ENCODE measurements at places on chromosomes 3 and 15.
A peak's percentile ranks its signal among the peaks of the same experiment; 100 is the strongest.

GRCh38 chr15:66789029-66790025 is 87.3 kb downstream of the SMAD6 start:
- no peak for DNase-seq

DNA sequence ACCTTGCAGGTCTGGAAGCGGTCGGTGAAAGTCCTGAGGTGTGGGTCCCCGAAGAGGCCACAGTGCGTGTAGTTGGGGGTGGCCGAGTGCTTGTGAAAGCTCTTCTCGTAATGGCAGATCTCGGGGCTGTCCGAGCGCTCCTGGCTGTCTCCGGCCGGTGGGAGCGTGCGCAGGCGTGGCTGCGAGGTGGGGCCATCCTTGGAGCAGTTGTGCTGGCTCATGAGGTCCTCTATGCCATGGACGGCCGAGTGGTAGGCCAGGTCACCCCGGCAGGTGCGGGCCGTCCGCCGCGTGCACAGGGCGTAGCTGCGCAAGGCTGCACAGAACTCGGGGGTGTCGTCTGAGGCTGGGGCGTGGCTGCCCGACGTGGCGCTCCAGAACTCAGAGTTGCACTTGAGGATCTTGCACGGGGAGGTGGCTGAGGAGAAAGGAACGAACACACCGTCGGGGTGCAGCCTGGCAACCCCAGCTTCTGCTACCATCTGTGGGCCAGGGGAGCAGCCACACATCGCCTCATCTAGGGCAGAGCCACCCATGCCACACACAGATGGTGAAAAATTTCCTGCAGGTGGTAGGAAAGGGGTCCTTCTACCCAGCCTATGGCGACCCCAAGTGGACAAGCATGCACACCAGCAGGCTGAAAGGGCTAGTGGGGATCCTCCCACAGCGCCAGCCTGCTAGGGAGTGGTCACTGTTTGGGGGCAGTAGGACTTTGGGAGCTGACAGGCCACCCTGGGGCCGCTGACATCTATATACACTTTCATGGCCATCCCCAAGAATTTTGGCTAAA is 36.7 kb downstream of the RGMA start:
- no peak for DNase-seq

DNA sequence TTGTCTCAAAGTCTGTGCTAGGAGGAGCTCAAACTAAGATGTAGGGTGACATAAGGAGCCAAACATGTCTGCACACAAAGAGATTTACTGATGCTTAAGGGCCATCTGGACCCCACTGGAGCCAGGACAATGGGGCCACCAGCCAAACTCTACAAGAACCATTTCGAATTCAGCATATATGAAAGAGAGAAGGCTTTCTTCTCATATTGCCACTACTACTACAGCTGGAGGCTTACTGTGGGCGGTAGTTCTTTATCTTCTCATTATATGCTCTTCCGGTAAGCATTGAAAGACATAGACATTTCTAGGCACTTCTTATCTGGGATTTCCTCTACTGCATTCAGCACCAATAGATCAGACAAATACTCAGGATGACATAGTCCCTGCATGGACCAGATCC is 404.4 kb upstream of the PROK2 start:
- no peak for DNase-seq

- DNase-seq, result no peak
Observed at GRCh38 chr3:144636833-144637232, 665.2 kb downstream of the DIPK2A start.

DNA sequence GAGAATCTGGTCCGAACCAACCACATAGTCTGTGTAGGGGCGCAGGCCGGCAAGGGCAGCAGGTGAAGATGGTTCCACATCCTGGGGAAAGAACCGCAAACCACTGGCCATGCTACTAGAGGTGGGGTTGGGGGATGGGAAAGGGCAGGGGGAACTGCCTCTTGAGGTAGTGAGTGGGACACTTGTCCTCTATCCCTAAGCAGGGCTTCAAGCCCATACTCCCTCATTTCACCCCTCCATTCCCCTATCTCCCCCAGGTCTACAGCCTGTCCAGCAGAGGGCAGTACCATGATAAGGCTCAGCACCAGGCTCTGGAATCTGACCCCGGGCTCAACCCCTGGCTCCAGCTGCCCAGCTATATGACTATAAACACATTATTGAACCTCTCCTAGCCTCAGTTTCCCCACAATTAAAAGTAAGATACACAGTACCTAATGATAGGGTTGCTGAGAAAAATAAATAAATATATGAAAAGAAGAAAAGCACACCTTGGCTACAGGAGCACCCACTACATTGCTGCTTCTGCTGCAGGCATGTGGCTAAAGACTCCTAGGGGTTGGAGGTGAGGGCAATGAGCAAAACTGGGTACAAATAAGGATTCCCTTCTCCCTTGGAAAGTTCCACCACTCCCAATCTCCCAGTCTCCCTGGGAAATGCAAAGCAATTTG is 6.3 kb downstream of the GORASP1 start:
- peak; percentile 22 for DNase-seq

DNA sequence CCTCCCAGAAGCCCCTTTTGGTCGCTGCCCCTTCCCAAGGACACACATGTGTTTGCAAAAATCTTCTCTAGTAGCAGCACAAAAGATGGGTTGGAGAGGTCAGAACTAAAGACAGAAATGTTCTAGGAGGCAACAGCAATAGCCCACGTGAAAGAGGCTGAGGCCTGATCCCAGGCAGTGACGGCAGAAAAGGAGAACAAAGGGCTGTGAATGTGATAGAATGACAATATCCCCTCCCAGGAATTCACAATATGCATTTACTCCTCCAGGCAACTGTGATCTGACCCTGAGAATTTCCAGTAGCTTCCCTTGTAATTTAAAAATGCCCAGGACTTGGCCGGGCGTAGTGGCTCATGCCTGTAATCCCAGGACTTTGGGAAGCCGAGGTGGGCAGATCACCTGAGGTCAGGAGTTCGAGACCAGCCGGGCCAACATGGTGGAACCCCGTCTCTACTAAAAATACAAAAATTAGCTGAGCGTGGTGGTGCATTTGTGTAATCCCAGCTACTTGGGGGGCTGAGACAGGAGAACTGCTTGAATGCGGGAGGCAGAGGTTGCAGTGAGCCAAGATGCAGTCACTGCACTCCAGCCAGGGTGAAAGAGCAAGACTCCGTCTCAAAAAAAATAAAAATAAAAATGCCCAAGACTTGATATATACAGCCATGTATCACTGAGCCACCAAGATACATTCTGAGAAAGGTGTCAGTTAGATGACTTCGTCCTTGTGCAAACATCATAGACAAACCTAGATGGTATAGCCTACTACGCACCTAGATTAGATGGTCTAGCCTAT is 43.6 kb upstream of the PIAS1 start:
- DNase-seq, result no peak

- DNase-seq, result no peak
Observed at GRCh38 chr3:54999159-54999558, 71.3 kb upstream of the LRTM1 start.

GRCh38 chr3:47715928-47716327 is 65.8 kb downstream of the SMARCC1 start:
- no peak for DNase-seq

GRCh38 chr15:59833366-59833765 is 144.2 kb upstream of the BNIP2 start:
- no peak for DNase-seq

DNA sequence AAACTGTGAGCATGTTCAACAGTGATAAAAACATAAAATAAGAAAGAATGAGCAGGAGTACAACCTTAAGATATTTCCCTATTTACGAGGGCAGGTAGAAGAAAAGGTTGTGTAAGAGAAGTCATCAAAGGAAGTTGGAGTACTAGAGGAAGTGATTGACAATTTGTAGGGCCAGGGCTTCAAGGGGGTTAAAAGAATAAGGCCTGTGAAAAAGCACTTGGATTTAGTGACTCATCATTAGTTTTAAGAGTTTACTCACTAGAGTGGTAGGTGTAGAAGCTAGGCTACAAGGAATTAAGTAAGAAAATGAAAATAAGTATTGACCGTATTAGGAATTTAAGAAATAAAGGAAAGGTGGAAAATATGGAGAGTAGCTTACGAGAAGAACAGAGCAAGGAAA is 23.6 kb downstream of the KCNMB3 start:
- DNase-seq, result no peak

DNA sequence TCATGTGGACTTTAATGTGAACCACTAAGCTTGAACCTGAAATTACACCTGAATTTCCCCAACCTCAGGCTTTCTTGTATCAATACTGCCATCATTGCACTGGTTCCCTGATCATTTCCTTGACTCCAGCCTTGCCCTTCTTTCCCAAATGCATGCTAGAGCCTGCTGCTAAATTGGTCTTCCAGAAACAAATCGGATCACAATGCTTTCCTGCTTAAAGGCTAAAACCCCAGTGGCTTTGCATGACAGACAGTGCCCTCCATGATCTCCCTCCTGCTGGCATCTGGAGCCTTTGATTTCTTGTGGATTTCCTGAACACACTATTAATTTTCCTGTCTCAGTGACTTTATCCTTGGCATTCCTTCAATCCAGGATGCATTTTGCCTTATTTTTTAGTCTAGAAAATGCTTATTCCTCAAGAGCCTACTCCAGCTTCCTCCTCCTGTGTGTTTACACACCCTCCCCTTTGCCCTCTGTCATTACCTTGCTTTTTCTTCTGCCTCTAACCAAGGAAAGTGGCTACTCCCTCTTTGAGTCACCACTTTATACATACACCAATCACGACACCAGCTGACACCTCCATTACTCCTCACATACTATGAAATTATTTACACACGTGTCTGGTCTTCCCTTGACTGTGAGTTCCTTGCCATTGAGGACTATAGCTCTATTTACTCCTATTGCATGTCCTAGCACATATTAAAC is 214.6 kb downstream of the KCNAB1 start:
- DNase-seq, result no peak

DNA sequence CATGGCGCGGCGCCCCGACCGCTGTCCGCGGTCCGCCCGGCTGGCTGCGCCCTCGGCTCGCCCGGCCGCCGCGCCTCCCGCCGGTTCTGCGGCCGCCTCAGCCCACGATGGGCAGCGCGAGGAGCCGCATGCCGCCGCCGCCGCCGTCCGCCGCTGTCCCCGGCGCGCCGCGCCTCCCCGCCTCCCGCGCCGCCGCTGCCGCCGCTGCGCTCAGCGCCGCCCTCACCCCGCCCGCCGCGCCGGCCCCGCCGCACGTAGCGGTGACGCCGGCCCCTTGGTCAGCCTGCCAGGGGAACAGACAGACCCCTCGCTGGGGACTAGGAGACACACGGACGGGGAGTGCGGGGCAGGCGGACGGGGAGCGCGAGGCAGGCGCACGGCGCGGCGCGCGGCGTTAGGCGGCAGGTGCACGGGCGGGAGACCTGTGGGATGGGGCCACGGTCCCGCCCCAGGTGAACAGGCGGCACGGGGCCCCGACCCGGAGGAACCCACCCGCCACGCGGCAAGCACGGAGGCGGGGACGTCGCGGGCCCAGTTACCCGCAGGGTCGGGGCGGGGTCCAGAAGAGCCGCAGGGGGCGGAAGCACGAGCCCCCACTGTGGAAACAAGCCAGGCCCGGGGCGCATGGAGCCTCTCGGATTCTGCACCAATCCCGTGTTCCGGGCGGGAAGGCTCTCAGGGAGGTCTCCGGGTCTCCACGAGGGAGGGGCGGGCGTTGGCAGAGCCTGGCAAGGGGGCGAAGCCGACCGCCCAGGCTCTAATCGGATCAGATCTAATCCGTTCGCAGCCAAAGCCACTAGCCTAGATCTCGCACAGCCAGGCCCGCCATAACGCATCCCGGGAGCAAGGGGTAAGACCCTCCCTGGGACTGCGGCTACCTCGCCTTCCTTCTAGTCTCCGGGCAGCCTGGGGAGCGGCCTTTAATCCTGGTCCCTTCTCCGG is at the start of gene CSPG5:
Gene CSPG5, minus strand, starts transcription at position 175 of the 942 bp plus-strand sequence. Its CDS starts 172 bp downstream, at position 3.
- DNase-seq, result no peak

GRCh38 chr3:79326642-79327041 is 441.2 kb downstream of the ROBO1 start:
- no peak for DNase-seq

DNA sequence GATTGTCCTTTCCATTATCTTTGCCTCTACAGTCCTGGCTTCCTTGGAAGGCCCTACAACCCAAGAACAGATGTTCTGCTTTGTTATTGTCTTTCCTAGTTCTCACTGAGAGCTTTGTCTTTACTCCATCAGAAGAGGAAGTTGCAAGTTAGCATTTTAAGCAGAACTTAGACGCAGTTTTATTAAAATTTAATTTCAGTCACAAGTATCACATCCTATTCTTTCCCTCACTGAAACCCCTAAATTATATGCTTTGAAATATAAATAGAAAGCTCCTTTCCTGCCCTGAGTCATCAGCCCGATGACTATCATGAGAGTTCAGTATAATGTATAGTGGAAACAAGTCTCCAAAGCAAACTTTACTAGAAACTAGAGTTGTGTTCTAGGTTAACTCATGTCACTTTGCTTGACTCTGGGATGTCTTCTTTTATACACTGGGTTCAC is 291.2 kb upstream of the RBMS3 start:
- no peak for DNase-seq

Data from stimulated activated CD4-positive, alpha-beta T cell treated with anti-CD3 and anti-CD28 coated beads, TNF-alpha, amount 100 ng/mL, for 24 hours (primary cell).